ENCODE measurements at places on chromosomes 5 and 9.

DNA sequence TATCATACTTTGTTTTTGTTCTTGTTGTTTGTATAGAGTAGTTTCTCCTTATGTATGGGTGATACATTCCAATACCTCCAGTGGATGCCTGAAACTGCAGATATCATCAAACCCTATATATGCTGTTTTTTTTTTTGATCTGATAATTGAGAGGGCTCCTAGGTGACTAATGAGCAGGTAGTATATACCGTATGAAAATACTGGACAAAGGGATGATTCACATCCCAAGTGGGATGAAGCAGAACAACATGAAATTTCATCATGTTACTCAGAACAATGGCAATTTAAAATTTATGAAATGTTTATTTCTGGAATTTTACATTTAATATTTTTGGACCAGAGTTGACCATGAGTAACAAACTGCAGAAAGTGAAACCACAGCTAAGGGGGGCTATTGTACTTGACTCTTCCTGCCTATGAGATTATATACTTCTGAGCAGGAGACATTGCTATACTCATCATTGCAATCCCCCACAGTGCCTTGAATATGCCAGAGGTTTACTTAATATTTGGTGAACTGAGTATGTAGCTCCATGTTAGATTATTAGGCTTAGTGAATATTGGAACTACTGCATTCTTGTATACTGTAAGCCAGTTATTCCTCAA is 258.7 kb upstream of the FBXL7 start:
- DNase-seq: no peak

- no peak for DNase-seq
These were observed 1.2 kb upstream of the CKS2 start for GRCh38 chr9:89309608-89310474.

- no peak for DNase-seq
These were observed 24.8 kb downstream of the PTBP3 start for GRCh38 chr9:112308588-112308987.

DNA sequence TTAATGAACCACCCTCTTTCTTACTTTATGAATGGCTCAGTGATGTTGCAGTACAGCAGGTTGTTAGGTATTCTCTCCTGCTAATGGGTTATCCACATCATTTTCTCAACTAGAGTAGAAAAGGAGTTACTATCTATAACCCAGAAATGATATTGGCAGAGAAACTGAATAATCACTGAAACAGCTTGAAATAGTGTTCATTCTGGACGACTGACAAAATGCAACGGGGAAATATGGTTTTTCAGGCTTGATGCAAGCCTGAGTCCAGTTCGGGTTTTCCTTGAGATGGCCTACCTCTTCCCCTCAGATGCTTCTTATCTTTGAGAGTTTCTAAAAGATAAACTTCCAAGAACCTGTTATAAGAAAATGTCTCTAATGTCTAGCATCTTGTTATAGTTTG is 187.3 kb downstream of the RAB3C start:
- DNase-seq: no peak

- no peak for DNase-seq
These were observed 112.5 kb upstream of the LARP1 start for GRCh38 chr5:154642499-154643245.

- DNase-seq: no peak
These were observed 7.7 kb downstream of the ASPN start for GRCh38 chr9:92474587-92474986.

DNA sequence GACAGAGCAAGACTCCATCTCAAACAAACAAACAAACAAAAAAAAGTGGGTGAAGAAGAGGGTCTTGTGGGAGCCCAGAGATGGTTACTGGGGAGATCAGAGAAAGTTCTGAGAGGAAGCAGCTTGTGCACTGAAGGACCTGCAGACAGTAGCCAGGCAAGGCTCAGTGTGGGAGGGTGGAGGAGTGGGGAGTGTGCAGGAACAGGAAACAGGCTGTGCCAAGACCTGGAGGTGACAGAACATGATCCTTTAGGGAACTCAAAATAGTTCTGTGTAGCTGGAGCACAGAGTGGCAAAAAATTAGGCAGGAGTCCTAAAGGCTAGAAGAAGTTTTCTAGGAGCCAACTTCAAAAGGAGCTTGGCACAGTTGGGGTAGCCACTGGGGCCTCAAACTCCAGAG is 19.2 kb upstream of the NANS start:
- no peak for DNase-seq

- no peak for DNase-seq
These were observed 10.7 kb upstream of the SEC16A start for GRCh38 chr9:136493567-136493971.

DNA sequence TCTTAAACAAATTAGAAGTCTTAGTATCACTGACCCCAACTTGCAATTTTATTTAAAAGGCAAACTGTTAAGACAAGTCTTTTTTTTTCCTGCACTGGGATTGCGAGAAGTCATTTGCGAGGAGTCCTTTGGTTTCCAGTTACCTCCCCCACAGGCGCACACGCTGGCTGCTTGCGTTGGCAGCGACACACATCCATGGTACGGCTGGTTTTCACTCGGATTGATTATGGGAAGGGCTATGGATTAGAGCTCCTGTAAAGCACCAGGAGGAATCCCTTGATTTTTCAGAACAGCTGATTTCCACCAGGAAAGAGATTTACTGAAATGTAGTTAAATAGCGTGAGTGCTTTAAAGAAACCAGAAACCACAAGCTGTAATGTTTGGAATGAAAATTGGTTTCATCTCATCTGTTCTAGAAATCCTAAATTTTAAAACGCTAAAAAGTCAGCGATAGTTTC is 737 bp downstream of the SLC1A3 start:
- DNase-seq: no peak

DNA sequence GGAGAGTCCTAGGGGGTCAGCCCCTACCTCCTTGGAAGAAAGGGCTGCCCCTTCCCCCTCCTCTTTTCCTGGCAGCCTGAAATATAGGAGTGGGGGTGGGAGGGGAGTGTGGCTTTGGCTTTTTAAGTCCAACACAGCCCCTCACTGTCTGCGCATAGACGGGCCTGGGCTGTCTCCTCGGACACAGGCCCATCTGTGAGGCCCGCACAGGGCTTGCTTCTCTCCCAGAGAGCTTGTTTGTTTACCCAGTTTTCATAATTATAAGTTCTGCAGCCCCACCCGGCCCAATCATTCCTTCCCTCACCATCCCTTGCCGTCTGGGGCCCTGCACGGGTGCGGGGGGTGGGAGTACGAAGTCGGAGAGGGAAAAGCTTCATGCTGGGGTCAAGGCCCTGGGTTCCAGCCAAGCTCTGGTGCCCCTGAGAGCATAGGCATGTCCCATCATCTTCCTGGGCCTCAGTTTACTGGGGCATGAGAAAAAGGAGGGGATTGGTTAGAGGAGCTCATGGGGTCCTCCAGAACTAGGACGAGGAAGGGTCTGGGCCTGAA is 54.0 kb upstream of the STXBP1 start:
- DNase-seq: no peak

- DNase-seq: no peak
These were observed 591.6 kb upstream of the SGCD start for GRCh38 chr5:155735388-155735787.

DNA sequence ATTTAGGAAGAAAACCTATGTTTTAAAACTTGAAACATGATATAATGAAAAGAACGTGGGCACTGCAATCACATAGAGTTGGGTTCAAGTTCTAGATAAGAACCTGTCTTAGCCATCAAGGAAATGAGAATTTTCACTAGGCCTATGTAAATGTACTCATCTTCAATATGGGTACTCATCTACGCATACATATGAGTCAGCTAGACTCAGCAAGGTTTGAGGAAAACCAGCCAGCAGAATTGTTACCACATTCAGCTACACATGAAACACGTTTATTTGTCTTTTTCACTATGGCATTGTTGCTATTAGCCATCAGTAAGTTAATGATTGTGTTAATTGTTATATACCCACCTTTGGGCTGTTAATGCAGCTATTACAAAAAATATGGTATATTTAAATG is 146.3 kb downstream of the CHSY3 start:
- no peak for DNase-seq

- no peak for DNase-seq
These were observed 203.4 kb downstream of the MCTP1 start for GRCh38 chr5:95081500-95081960.

- no peak for DNase-seq
These were observed 975.4 kb downstream of the NR2F1-AS1 start for GRCh38 chr5:92605591-92605990.

DNA sequence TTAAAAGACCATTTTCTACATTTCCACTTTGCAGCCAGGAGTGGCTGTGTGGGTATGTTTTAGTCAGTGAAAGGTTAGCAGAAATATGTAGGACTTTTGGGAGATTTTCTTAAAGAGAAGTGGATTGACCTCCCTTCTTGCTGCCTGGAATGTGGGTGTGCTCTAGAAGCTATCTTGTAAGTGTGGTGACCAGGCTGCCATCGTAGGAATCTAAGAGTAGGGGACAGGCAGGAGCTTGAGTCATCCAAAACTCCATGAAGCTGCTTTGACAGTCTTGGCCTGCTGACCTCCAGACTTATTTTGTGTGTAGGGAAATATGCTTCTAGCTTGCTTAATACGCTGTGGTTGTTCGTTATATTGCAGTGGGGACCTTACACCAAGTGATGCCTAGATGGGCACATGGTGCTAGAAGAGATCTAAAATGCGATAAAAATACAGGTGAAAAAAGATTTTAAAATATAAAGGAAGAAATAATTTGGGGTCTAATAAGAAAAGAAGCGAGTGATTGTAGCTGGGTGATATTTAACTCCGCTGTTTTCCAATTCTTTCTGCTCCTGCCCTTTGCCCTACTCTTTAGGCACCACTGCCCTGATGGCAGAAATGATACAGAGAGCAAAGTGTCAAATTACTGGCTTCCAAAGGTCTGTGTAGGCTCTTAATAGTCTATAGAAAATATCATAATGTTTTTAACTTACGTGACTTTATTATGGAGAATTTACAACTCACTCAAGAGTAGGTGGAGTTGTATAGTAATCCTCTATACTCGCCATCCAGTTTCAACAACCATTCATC is 298.2 kb upstream of the ZNF608 start:
- DNase-seq: no peak

DNA sequence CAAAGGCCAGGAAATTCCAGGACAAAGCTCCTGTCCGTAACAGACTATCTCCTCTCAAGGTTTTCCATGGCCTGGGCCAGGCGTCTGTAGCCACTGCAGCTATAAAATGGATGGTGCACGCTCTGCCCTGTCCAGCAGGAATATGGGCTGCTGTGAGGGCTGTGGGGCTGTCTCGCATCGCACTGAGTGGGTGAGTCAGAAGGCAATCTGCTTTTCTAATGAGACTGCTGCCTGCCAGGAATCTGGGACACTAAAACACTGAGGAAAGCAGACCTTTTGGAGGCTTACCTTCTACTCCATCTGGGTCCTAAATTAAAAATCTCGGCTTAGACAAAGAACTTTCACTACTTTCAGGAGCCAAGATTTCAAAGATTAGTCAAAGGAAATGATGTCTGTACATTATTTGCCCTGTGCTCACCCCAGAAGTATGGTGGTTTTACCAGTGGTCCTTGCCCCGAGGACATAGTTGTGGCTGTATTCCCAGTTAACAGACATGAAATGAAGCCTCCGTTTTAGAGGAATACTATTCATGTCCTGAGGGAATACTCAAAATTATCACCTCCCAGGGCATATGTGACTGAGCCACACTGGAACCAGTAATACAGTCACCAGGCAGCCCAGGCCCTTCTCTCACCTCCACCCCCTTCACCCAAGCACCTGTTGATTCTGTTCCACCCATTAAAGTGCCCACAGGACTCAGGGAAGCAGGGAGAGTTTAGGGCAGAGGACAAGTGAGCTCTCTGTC is 56.4 kb downstream of the PFDN1 start:
- no peak for DNase-seq

GRCh38 chr5:39619168-39619818 is 194.5 kb upstream of the DAB2 start:
- DNase-seq: no peak

DNA sequence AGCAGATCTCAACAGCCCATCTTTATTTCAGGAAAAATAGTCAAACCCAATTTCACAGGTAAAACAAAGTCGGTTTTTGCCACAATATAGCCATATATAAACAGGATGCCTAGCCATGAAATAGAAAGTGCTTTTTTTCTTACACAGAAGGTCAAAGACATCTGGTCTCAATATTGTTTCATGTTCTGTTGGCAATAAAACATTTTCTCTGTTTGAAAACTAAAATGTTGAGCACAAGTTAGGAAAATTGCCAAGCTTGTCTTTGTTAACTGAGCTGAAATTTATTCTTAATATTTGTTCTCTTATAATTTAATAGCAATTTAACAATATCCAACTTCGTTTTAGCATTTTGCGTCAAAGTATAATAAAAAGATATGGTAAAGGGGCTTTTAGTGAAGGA is 673.4 kb downstream of the DTWD2 start:
- DNase-seq: no peak

DNA sequence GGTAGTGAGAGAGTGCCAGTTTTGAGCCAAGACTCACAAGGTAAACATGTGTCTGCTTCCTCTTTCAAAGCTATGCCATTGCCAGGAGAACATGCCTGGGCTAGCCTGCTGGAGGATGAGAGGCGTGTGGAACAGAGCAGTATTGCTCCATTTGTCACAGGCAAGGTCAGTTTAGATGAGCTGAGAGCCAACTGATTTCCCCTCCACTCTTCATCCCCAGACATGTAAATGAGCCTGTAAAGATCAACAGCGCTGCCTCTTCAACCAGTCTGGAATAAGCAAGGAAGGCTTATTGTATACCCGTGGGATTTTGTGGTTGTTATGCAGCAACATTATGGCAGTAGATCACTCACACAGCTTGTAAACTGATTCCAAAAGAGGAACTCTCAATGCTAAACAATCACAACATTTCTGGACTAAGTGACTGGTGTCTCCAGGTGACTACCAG is 8.2 kb upstream of the GDNF start:
- no peak for DNase-seq

GRCh38 chr5:93431250-93431649 is 149.8 kb downstream of the NR2F1-AS1 start:
- DNase-seq: no peak

DNA sequence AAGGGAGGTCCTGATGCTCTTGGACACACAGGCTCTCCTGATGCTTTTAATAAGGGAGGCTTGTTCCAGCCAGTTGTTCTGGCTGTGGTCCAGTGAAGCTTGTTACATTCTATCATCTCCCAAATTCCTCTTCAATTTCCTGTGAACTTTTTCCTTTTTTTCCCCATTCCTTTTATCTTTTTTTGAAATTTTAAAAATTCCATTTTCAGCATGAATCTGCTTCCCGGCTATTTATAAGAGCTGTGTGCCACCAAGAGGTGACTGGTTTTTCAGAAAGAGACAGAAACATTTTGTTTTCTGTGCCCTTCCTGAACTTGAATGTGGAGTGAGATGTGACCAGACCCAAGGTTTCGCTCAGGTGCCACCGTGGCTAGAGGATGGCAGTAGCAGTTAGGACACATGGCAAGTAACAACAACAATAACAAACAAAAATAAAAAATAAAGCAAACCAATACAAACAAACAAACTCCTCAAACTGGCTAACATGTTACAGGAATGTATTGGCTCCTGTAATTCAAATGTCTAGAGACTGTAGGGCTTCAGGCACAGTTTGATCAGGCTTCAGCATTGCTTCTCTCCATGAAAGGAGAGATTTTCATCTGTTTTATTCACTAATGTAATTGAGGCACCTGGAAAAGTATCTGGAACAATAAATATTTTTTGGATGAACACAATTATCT is 121.1 kb downstream of the BOD1 start:
- DNase-seq: no peak

GRCh38 chr5:173964506-173964905 is 24.5 kb upstream of the C5orf47 start:
- no peak for DNase-seq

GRCh38 chr9:35869621-35870216 is 482 bp downstream of the OR13J1 start:
- DNase-seq: no peak

GRCh38 chr9:131874447-131874846 is 134.6 kb upstream of the RAPGEF1 start:
- no peak for DNase-seq

All from D721Med (cell line).